Neural progenitor cell (in vitro differentiated cells): ENCODE measurements at places on chromosomes 12 and 14. TPM values are rescaled to one million over a fixed set of nuclear protein-coding genes. Genes with fewer than 3 reads are reported as not detected.

- no peak for DNase-seq
These were observed at the start of gene PTPRQ for GRCh38 chr12:80443974-80444666. Gene PTPRQ, plus strand, starts transcription at chr12:80444235. Its CDS starts 111 bp downstream, at chr12:80444346.

DNA sequence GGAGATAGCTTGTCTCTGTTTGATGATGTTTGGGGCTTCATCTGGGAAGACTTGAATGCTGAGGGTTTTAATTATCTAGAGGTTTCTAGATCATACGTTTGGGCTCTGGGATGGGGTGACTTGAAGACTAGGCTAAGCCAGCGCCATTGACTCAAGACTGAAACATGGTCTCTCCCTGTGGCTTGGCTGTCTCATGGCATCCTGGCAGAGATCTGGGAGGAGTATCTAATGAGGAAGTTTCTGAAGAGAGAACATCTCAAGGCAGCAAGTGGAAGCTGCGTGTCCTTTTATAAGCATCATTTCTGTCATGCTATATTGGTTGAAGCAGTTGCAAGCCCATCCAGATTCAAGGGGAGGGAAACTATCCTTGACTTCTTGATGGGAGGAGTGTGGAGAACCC lies 104.8 kb downstream of the UNC79 start:
- no peak for DNase-seq

- no peak for DNase-seq
These were observed 79.6 kb upstream of the STK38L start for GRCh38 chr12:27164330-27165040.

- no peak for DNase-seq
These were observed 202.3 kb upstream of the SLC38A2 start for GRCh38 chr12:46574847-46575246.

Gene REC8
- total RNA-seq = 34.6 and 59.8 TPM in 2 replicates
